ENCODE measurements at places on chromosomes 3 and 15.
A peak's percentile ranks its signal among the peaks of the same experiment; 100 is the strongest.

GRCh38 chr15:75065467-75065850 is 42.1 kb downstream of the PPCDC start:
- DNase-seq: no peak

- DNase-seq: no peak
These were observed 9.1 kb downstream of the MRPS11 start for GRCh38 chr15:88476635-88477060.

DNA sequence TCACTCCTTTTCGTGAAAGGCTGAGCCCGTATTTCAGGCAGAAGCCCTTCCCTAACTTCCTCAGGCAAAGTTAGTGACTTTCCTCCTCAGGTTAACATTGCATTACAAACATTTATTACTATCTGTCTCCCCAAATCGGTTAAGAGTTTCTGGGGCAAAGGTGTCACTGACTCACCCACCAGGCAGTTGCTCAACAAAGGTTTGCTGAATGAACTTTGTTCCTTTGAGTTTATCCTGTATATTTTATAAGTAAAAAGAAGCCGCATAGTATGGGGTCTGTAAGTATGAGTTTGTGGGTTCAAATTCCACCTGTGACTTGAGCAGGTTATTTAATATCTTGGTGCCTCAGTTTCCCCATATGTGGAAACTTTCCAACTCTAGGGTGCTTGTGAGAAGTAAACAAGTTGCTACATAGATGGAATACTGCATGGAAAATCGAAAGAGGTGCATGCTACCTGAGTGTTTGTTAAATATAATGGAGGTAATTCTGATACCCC is 177.7 kb downstream of the THRB start:
- no peak for DNase-seq

GRCh38 chr15:42057799-42058646 is 36.3 kb downstream of the PLA2G4D start:
- no peak for DNase-seq

DNA sequence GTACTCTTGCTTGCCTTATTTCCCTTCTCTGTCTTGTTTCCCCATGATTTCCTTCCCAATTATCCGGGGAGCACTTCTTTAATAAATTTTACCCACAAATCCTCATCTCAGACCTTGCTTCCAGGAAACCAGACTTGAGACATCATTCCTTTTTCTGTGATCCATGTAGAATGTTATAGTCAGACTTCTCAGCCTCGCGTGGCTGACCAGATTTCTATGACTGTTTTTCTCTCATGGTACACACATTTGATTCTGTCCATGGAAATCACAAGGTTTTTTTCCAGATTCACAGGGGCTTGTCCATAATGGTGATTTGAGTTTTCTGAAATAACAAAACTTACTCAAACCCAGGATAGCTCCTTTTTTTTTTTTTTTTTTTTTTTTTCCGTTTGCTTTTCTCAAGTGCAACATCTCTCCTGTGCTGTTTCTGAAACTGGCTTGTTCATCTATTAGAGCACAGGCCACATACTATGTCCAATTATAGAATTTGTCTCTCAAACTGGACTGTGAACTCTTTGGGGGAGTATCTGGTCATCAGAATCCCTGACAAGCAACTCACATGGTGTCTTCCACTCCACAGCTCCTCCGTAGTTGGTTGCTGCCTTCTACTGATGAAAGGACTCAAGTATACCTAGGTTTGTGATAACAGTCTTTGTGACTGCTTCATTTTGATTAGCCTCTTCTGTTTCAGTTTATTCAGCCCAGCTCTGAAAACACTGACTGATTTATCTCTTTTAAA is 50.8 kb downstream of the RBMS3 start:
- DNase-seq: no peak

DNA sequence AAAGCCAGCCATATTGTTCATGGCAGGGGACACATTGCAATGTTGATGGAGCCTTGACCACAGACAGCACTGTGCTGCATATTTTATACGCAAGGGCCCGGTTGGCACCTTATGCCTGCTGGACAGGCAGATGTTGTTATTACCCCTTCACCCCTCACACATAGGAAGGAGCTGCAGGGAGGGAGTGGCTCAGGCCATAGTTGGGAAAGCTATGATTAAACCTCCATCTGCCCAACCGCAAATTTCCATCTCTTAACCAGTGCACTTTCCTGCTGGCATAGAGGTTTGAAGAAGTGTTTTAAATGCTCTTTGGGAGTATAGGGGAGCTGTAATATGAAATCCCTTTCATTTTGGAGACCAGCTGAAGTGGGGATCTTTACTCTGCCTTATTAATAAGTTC is 224.7 kb downstream of the CACNA2D3 start:
- no peak for DNase-seq

GRCh38 chr3:85785766-85786165 is 827.0 kb downstream of the CADM2 start:
- no peak for DNase-seq

DNA sequence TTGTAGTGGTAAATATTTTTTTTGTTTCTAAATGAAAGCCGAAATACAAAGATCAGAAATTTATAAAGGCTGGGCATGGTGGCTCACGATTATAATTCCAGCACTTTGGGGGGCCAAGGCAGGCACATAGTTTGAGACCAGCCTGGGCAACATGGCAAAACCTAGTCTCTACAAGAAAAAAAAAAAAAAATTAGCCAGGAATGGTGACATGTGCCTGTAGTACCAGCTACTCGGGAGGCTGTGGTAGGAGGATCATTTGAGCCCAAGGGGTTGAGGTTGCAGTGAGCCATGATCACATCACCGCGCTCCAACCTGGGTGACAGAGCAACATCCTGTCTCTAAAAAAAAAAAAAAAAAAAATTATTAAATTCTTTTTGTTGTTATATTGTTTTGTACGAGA is 6.9 kb downstream of the DENND4A start:
- DNase-seq: no peak

- no peak for DNase-seq
These were observed 9.3 kb downstream of the GALNT15 start for GRCh38 chr3:16183601-16184270.

DNA sequence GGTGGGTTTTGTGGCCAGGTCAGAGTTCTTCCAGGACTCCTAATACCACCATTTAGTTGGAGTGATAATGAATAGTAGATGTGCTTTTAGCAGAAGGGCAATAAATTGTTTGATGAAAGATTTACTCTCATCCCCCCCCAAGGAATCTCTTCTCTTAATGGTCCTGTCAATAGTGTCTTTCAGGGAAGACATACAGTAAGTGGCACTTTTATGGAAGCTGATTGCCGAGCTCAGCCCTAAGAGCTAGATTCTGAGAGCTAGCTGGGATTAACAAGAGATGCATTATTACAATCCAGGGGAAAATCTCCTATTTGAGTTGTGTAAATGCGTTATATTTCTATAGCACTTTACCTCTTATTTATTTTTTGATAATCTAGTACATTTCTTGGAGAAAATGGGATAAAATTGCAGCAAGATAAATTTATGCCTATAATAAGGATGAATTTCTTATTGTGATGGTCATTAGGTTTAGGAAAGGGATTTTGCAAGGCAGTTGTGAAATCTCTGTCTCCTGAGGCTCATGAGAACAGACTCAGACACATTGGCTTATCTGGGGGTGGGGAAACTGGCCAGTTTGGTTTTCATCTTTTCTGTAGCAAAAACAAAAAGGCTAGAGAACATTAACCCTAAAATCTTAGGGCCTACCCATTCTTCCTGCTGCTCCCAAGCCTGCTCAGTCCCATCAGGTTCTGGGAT is 41.6 kb upstream of the CLSTN2 start:
- no peak for DNase-seq

DNA sequence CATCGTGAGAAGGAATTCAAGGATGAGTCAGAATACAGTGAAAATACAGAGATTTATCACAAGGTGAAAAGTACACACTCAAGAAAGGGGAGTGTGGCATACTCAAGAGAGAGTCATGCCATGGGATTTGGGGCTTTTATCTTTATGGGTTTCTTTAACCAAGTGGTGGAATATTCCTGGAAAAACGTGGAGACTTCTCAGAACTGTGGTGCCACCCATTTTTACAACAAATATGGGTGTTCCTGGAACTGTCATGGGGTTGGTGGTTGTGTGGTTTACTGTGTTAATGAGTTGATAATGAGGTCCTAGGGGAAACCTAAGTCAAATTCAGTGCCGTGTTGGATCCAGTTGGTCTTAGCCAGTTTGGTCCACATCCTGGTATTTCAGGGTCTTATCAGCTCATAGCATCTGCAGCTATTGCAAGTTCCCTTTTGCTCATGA is 497.2 kb downstream of the GABRG3 start:
- no peak for DNase-seq

DNA sequence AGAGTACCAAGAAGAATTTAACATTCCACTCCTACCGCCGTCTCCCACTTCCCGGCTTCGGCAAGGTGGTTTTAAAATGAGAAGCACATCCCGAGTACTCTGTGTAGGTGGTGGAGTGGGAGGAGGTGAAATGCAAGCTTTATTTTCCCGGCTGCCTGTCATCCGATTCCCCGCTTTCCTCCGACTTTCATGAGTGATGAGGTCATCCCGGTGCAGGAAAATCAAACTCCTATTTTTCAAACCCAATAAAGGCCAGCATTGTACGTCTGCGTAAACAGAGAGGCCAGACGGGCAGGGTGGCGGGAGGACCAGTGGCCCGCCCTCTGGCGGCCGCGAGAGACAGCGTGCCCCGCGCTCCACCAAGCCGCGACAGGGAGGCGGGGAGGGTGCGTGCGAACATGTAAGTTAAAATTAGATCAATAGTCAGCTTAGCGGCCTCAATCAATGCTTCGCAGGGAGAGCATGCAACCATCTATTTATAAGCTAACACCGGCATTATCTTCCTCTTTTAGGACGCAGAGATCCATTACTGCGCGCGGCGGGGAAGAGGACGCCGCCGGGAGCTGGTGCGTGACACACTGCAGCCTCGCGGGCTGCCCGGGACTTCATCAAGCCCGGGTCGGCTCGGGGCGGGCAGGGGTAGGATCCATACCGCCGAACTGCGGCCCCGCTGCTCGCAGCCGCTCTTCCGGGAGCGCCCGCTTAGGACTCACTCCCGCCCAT is 163.3 kb downstream of the CD47 start:
- peak; percentile 56 for DNase-seq

Measured in activated CD4-positive, alpha-beta T cell treated with anti-CD3 and anti-CD28 coated beads for 1 hour (primary cell).